ENCODE measurements at places on chromosomes 5 and 9. TPM values are rescaled to one million over a fixed set of nuclear protein-coding genes. Genes with fewer than 3 reads are reported as not detected.

DNA sequence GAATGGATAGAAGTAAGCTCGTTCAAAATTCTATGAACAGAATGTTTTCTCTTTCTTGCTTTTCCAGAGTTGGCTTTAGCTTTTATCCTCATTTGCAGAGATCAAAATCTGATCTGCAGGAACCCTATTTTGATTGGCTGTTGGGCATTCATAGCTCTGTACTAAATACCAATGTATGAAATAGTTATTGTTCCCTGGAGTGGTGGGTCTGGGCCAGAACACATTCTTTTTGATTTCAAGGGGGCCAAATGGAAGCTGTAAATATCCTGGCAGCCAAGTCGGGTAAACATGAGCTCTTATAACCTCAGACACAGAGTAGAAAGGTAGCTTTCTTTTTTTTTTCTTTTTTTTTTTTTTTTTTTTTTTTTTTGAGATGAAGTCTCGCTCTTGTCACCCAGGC, 241.5 kb downstream of the PDZD2 start:
- no peak for DNase-seq

DNA sequence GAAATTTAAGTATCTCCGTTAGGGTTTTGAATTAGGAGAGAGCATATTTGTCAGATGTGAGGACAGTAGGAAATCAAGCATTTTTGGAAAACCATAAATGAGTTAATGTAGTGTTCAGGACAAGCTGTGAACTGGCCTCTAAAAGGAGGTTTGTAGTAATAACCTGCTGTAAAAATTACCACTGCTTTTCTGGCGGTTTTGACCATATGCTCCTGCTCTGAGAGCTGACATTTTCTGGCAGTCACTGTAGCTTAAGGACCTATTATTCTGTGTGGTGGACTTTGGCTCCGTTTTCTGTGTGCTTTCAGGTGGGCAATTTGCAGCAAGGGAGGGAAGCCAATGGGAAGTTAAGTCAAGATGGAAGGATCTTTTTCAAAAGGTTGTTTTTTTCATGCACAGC, 111.1 kb downstream of the SGCD start:
- no peak for DNase-seq

DNA sequence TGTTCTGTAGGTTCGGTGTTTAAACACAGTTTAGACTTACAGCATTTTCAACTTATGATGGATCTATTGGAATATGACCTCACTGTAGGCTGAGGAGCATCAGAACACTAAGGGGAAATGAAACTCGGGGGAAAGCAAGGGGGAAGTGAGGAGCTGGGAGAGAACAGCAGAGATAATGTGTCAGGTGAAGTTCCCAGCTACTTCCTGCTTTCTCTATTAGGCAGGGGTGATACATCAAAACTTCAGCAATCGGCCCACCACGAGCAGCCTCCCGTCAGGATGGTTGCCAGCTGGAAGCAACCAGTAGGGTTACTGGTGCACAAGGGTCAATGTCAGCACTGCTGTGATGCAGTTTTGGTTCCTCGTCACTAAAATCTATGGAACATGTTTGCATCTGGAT, 34.3 kb downstream of the FAT2 start:
- no peak for DNase-seq

- no peak for DNase-seq
These were observed 194.0 kb downstream of the NFIB start for GRCh38 chr9:14119694-14120514.

The GDNF gene
- 2.7 TPM for total RNA-seq

DNA sequence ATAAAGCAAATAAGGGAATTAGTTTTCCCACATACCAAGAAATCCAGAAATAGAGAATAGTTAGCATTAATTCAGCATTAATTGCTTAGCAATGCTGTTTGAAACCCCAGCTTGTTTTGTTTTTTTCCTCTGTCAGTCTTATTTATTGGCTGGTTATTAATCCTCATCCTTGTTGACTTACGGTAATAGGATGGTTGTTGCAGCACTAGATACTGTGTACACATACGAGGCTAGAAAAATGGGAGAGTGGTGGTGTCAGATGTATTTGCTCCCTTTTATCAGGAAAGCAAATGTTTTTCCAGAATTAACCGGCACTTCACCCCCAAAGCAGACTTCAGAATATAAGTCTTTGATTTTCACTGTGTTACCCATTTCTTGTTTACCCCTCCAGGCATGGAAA, 60.4 kb downstream of the ERBIN start:
- DNase-seq, result no peak

The DOCK2 gene
- 0.08 TPM for total RNA-seq

GRCh38 chr5:139843991-139844390, 48.4 kb downstream of the PSD2 start:
- DNase-seq, result no peak

GRCh38 chr5:107208867-107209266, 461.9 kb downstream of the EFNA5 start:
- no peak for DNase-seq

- peak; percentile 9 for DNase-seq
These were observed 105.3 kb upstream of the NFIB start for GRCh38 chr9:14418941-14419937.

GRCh38 chr5:73314395-73315257, 134.0 kb downstream of the FOXD1 start:
- no peak for DNase-seq

The PCDHGA2 gene
- total RNA-seq, result 1.1 TPM

- DNase-seq, result no peak
These were observed 5.4 kb upstream of the GBGT1 start for GRCh38 chr9:133169102-133169501.

The CSNK1A1 gene
- 364 TPM for total RNA-seq

DNA sequence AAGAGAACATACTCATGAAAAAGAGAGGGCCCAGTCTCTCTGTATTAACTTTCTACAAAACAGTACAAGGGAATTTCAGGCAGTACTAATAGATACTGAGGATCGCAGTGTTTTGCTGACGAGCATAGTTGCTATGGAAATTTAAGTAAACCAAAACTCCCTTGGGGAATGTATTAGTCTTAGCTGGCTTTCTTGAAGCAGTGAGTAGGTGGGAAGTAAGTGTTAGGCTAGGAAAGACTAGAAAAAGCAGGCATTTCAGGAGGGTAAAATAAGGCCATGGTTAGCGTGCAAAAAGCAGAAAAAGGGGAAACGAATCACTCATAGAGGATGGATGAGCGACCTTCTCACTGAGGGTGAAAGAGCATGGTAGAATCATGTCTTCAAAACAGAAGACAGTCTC, 84.3 kb upstream of the ACTBL2 start:
- DNase-seq, result peak; percentile 60

The PLAC8L1 gene
- 0.88 TPM for total RNA-seq

DNA sequence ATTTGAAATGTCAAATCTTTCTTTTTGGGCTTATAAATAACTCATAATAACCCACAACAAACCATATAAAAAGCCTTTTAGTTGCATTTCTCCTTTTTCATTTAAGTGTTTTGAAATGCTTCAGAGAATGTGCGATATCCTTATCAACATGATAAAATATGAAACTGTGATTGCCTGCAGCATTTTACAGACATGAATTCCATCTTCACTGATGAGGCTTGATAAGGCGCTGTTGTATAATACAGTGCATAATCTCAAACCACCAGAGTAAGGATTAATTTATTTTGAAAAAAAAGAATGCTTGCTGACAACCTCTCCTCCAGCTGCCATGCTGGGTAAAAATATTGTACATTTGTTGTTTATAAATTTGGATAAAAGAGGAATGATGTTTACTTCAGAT, 216.8 kb downstream of the PBX3 start:
- no peak for DNase-seq

GRCh38 chr5:133304178-133304577, 252.4 kb downstream of the HSPA4 start:
- DNase-seq, result no peak

- no peak for DNase-seq
These were observed 10.2 kb upstream of the MRPS2 start for GRCh38 chr9:135490166-135490870.

- no peak for DNase-seq
These were observed 49.2 kb upstream of the TAF11L2 start for GRCh38 chr5:17448877-17449276.

- no peak for DNase-seq
These were observed 78.6 kb downstream of the CFAP77 start for GRCh38 chr9:132488626-132489025.

GRCh38 chr5:65970481-65971367, 44.3 kb downstream of the ERBIN start:
- no peak for DNase-seq

The GABRA1 gene
- total RNA-seq, result not detected

- no peak for DNase-seq
These were observed 72.2 kb downstream of the WDR41 start for GRCh38 chr5:77419644-77420582.

The PCDHB16 gene
- 13.5 TPM for total RNA-seq

DNA sequence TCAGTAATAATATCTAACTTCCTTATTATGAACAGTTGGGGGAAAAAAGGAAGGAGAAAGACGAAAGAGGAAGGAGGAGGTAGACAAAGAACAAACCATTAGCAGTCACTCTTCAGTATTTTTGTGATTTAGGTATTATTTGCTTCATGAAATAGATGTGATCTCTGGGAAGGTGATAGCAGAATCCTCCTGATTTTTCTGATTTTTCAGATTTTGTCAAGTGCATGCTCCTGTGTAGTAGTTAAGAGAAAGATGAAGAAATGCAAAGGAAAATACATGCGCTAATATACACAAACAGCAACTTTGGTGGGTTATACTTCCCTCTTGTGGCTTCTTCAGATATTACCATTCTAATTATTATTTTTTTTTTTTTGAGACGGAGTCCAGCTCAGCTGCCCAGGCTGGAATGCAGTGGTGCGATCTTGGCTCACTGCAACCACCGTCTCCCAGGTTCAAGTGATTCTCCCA, 31.6 kb downstream of the LMNB1 start:
- peak; percentile 56 for DNase-seq

The C5orf52 gene
- total RNA-seq, result not detected

- no peak for DNase-seq
These were observed 25.8 kb upstream of the TPD52L3 start for GRCh38 chr9:6302417-6302816.

- no peak for DNase-seq
These were observed 184.3 kb downstream of the DAB2IP start for GRCh38 chr9:121835587-121836365.

- peak; percentile 3 for DNase-seq
These were observed 141.4 kb downstream of the LRRC70 start for GRCh38 chr5:62720031-62720441.

DNA sequence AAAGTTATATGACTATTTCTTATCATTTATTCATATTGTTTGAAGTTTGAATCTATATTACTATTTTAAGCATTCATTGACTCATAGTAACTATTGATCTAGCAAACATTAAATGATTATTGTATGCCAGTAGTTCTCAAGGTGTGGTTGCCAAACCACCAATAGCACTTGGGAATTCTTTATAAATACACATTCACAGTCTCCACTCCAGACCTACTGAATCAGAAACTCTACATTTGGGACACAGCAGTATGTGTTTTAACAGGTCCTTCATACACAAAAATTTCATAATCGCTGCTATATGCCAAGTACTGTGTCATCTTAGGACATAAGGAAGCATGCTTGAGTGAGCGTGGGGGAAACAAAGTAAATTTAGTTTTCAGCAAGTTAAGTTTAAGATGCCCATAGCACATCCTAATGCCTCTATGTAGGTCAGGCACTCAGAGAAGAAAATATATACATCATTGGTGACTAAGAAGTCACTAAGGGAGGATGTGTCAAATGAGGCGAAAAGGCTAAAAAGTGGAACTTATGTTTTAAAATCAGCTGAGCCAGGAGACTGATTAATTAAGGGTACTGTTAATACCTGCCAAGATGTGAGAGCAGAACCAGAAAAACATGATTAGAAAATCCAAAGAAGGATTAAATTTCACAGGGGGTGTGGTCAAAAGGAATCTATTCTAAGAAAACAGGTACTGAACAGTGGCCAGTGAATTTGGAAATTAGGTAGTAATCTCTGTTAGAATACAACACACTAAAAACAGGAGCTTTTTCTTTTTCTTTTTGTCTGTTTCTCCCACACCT, 340.8 kb downstream of the HCN1 start:
- no peak for DNase-seq

Data from myocyte (in vitro differentiated cells).